Thymus (tissue), 14 donors: ENCODE measurements at places on chromosomes 4 and X. TPM values are rescaled to one million over a fixed set of nuclear protein-coding genes. Genes with fewer than 3 reads are reported as not detected.

DNA sequence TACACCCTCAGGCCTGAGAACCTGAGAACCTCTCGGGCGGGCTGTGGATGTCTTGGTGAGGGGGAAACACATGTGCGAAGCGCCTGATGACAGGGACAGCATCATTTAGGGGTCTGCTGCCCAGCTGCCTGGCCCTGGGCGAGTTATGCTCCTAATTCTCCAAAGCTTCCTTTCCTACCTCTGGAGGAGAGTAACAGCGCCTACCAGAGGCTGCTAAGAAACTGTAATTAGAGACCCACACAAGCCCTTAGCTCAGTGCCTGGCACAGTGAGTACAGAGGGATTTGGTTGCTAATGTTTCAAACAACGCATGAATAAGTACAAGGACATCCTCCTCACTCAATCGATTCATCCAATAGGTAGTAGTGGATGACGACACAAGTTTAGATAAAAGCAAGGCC, 40.4 kb downstream of the BCOR start:
- peaks cover 94% of the 10 kb centered on the region for H3K36me3 ChIP-seq
- H3K27me3 ChIP-seq, result no peaks in the 10 kb centered on the region
- H3K4me1 ChIP-seq, result peaks cover 14% of the 10 kb centered on the region
- H3K27ac ChIP-seq, result no peak overlapping the region

DNA sequence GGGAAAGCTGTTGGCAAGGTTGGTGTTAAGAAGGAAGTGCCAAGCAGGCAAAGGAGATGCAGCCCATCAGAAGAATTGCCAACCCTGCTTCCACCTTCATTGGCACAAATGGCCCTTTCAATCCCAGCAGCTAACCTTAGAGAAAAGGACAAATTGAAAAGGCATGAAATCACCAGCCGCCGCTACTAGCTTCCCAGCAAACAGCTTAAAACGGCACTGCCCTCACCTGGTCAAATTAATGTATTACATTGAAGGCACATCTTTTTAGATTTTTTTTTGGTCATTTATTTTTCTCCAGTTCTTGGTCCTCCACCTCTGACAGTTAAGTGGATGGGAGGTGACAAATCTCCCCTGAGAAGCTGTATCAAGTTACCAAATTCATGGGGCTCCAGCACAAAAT, 51.0 kb upstream of the NHSL2 start:
- no peaks in the 10 kb centered on the region for H3K27me3 ChIP-seq
- H3K36me3 ChIP-seq, result no peaks in the 10 kb centered on the region
- peak; percentile 12 for DNase-seq
- no peak overlapping the region for H3K27ac ChIP-seq
- H3K4me1 ChIP-seq, result peaks cover 2% of the 10 kb centered on the region

- no peak overlapping the region for H3K27ac ChIP-seq
- no peaks in the 10 kb centered on the region for H3K36me3 ChIP-seq
- no peak for DNase-seq
- H3K4me3 ChIP-seq, result no peak overlapping the region
- no peaks in the 10 kb centered on the region for H3K27me3 ChIP-seq
Observed at GRCh38 chrX:134658760-134659023, 421 bp upstream of the PLAC1 start.

DNA sequence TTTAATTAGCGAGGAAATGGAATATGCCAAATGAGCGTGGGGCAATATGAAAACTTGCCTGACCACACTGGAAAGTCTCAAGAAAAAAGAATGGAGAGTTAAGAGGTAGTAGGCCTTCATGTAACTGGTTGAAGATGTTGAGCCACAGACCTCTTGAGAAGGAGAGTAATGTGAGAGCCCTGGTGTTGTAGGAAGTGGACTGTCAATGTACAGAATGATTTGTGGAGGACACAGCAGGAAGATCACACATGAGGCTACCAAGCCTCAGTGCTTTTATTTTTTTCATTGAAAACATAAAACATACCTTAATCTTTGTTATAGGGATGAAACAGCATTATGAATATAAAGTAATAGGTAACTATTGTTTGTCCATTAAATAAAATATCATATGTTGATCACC, 331.6 kb downstream of the UNC5C start:
- H3K27me3 ChIP-seq, result no peaks in the 10 kb centered on the region
- H3K27ac ChIP-seq, result no peak overlapping the region
- no peak overlapping the region for H3K4me3 ChIP-seq
- H3K4me1 ChIP-seq, result no peaks in the 10 kb centered on the region
- H3K36me3 ChIP-seq, result no peaks in the 10 kb centered on the region

- no peak for DNase-seq
- H3K4me1 ChIP-seq, result no peaks in the 10 kb centered on the region
- H3K36me3 ChIP-seq, result no peaks in the 10 kb centered on the region
- H3K27me3 ChIP-seq, result no peaks in the 10 kb centered on the region
- no peak overlapping the region for H3K4me3 ChIP-seq
- no peak overlapping the region for H3K27ac ChIP-seq
Observed at GRCh38 chr4:39435659-39436563, 22.8 kb downstream of the RPL9 start.

DNA sequence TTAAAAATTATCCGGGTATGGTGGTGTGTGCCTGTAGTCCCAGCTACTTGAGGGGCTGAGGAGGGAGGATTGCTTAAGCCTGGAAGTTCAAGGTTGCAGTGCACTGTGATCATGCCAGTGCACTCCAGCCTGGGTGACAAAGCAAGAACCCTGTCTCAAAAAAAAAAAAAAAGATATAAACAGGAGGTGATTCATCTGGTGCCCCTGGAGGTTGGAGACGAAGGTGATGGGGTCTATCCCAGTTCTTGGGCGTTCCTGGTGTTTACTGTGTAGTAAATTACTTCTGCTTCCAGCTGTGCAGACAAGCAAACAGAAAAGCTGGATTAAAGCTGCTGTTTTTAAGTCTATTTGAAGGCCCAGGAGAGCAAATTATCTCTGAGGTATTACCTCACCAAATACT, 19.9 kb downstream of the GPKOW start:
- peaks cover 6% of the 10 kb centered on the region for H3K36me3 ChIP-seq
- no peaks in the 10 kb centered on the region for H3K27me3 ChIP-seq
- H3K4me3 ChIP-seq, result no peak overlapping the region
- no peak for DNase-seq
- H3K27ac ChIP-seq, result no peak overlapping the region
- H3K4me1 ChIP-seq, result no peaks in the 10 kb centered on the region

DNA sequence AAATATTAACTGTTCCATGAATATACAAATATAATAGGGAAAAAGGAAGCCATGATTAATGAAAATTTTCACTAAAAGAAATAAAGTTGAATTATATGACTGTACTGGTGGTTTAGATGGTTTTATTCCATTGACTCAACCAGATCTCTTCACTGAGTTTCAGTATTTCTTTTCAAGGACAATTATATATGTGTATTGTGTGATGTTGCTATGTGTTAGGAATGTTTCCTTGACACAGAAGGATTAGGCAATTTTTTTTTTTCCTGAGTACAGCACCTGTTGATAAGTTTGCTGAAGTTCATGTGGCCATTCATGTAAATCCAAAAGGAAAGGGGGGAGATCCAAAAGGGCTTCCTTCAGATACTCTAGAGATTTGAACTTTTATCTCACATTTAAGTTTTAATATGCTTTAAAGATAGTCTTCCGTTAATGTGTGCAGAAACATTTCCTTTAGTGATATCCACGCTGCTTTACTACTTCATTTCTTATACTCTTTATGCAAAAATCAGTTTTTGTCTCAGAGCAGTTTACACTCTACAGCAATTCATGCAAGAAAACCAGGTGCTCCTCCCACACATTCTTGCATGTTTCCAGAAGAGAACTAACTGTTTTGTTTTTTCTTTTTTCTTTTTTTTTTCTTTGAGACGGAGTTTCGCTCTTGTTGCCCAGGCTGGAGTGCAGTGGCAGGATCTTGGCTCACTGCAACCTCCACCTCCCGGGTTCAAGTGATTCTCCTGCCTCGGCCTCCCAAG, 249.1 kb downstream of the RPA4 start:
- no peak overlapping the region for H3K27ac ChIP-seq
- no peaks in the 10 kb centered on the region for H3K27me3 ChIP-seq
- DNase-seq, result no peak
- H3K4me3 ChIP-seq, result no peak overlapping the region

The PRSS48 gene
- total RNA-seq, result not detected

The SH3TC1 gene
- total RNA-seq, result 146 TPM

The GLOD5 gene
- total RNA-seq, result not detected

The AMTN gene
- total RNA-seq, result 0.57 TPM
